ENCODE measurements at places on chromosomes 3 and 15.

DNA sequence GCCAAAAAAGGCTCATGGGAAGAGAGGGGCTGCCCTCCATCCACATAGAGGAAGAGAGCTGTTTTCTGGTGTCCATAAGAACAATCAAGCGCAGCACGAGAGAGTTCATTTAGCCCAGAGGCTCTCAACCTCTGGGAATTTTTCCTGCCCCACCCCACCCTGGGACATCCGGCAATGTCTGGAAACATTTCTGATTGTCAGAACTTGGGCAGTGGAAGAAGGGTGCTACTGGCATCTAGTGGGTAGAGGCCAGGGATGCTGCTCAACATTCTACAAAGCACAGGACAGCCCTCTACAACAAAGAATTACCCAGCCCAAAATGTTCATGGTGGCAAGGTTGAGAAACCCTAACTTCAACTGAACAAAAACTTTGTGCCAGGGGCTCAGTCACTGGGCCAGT lies 92.9 kb downstream of the RAB11A start:
- peaks cover 21% of the 10 kb centered on the region for H3K27me3 ChIP-seq
- DNase-seq: no peak
- no peaks in the 10 kb centered on the region for H3K36me3 ChIP-seq
- H3K4me1 ChIP-seq: no peaks in the 10 kb centered on the region

DNA sequence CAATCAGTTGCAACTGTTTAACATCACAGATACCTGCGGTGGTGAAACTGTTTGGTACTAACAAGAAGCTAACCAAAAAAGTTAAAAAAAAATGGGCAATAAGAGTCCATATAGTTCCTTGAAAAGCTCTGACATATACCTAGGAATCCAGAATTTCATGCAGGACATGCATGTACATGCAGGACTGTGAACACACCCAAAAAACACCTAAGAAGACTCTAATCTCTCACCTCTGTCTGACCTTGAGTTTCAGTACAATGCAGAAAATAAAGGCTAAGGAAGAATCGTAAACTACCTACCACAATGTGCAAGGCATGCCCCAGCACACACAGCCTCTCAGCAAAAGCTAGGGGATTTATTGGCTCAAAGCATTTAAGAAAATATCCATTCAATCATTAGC lies 110.7 kb upstream of the GOLGA8J start:
- peaks cover 62% of the 10 kb centered on the region for H3K27me3 ChIP-seq
- no peak overlapping the region for H3K27ac ChIP-seq
- no peak for DNase-seq
- H3K4me3 ChIP-seq: no peak overlapping the region
- H3K36me3 ChIP-seq: no peaks in the 10 kb centered on the region

- H3K4me3 ChIP-seq: no peak overlapping the region
- peaks cover 3% of the 10 kb centered on the region for H3K36me3 ChIP-seq
- no peak for DNase-seq
- no peaks in the 10 kb centered on the region for H3K27me3 ChIP-seq
- H3K27ac ChIP-seq: no peak overlapping the region
These were observed 701.5 kb upstream of the GBE1 start for GRCh38 chr3:82462977-82463376.

- H3K4me3 ChIP-seq: no peak overlapping the region
- H3K27ac ChIP-seq: no peak overlapping the region
- peaks cover 13% of the 10 kb centered on the region for H3K4me1 ChIP-seq
These were observed 62.0 kb upstream of the SLC2A2 start for GRCh38 chr3:171088496-171088895.

DNA sequence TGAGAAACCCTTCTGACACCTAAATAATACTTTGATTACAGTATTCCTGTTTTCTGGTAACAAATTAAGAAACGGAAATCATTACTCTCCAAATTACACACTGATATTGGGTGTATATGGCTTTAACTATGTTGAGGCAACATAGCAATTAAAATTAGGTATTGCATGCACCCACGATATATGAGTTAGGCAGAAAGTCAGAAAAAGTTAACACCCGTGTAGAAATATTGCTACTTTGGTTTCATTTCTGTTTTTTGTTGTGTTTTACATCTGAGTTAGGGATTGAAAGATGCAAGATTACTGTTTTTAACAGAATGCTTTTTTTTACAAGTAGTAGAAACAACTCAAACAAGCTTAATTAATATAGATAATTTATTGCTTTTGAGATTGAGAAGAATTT lies 327.8 kb downstream of the GBE1 start:
- H3K4me3 ChIP-seq: no peak overlapping the region
- no peaks in the 10 kb centered on the region for H3K36me3 ChIP-seq
- no peaks in the 10 kb centered on the region for H3K27me3 ChIP-seq
- H3K27ac ChIP-seq: no peak overlapping the region
- DNase-seq: no peak
- H3K4me1 ChIP-seq: no peaks in the 10 kb centered on the region

- no peak overlapping the region for H3K27ac ChIP-seq
- H3K4me1 ChIP-seq: peaks cover 21% of the 10 kb centered on the region
- DNase-seq: no peak
- peaks cover 6% of the 10 kb centered on the region for H3K36me3 ChIP-seq
- H3K4me3 ChIP-seq: no peak overlapping the region
These were observed 2.5 kb upstream of the NCKIPSD start for GRCh38 chr3:48688032-48688736.

- no peaks in the 10 kb centered on the region for H3K27me3 ChIP-seq
- H3K27ac ChIP-seq: peak overlapping the region; percentile 64
- H3K4me1 ChIP-seq: peaks cover 77% of the 10 kb centered on the region
- DNase-seq: no peak
These were observed 35.0 kb downstream of the RFTN1 start for GRCh38 chr3:16478516-16478915.

Data from natural killer cell treated with Interleukin-12 subunit alpha and Interleukin-12 subunit beta and Interleukin-15 and Interleukin-18, amount 100 ng/mL, for 72 hours (primary cell).